ENCODE measurements at places on chromosomes 16 and 17.

DNA sequence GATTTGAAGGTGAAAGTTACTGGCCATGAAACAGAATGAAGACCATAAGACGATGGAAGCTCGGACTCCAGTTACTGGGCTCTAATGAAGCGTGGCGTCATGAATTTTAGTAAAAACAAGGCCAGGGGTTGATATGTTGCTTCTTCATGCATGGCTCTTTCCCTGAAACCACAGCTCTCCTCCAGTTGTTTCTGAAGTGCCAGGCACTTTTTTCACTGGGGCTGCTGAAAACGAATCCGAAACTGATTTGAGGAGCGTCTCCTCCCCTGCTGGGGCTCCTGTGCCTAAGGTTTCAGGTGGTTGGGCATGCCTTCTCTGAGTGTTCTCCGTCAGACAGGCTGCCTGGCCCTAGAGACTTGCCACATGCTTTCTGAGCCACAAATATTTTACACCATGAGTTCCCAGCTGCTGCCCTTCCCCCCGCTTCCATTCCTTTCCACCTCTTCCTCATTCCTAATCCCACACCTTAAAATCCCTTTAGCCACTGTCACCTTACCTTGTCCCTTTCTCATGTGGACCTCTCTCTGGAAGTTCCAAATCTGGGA is 3.7 kb upstream of the MYL4 start:
- DNase-seq = peak; percentile 84

DNA sequence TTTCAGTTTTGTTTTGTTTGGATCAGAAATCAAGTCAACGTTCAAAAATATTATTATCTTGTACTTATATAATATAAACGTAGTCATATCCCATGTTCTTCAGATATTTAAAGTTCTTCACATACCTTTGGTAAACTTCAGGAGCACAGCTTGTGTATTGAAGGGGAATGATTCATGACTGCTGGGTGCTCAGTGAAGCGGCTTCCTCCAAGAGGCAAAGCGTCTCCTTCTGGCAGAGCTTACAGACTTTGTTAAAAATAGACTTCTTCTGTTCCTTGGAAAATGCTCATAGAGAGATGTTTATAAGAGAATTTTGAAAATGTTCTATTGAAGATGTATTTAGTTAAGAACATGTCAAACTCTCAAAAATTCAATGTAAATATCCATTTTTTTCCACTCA is 155.6 kb upstream of the CNTNAP4 start:
- no peak for DNase-seq

- DNase-seq = no peak
These were observed 225.1 kb downstream of the SPECC1 start for GRCh38 chr17:20234276-20234675.

DNA sequence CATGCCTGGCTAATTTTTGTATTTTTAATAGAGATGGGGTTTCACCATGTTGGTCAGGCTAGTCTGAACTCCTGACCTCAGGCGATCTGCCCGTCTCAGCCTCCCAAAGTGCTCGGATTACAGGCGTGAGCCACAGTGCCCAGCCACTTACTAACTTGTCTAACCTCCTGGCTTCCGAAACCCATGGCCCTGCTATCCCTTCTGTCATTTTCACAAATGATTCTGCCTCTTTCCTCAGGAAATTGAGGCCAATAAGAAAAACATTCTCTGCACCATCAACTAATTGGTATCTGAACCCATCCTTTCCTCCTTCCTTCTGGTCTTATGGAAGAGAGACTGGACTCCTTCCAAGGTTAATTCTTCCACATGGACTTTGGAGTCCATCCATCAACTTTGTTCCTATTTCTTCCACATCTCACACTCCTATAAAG is 27.9 kb upstream of the TNRC6A start:
- peak; percentile 14 for DNase-seq

GRCh38 chr17:14737984-14738651 is 437.2 kb downstream of the HS3ST3B1 start:
- peak; percentile 96 for DNase-seq

DNA sequence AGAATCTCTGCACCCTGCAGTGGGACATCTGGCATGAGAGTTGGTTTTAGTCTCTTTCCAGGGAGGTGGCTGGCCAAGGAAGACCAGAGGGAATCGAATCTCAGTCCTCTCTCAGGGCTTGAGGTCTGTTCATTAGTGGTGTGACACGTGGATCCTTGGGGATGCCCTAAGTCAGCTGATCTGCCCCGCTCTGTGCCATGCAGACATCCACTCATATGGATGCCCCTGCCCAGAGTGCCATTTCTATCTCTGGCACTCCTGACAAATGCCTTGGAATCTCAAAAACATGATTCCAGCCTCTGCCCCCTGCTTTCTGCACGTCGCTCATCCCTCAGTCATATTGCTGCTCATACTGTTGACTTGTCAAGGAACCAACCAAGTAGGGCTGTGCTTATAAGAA is 38.8 kb downstream of the WSCD1 start:
- DNase-seq = no peak

GRCh38 chr17:72385475-72385874 is 264.7 kb downstream of the SOX9 start:
- no peak for DNase-seq

- no peak for DNase-seq
These were observed 378.1 kb downstream of the HAPSTR1 start for GRCh38 chr16:9469512-9469911.

DNA sequence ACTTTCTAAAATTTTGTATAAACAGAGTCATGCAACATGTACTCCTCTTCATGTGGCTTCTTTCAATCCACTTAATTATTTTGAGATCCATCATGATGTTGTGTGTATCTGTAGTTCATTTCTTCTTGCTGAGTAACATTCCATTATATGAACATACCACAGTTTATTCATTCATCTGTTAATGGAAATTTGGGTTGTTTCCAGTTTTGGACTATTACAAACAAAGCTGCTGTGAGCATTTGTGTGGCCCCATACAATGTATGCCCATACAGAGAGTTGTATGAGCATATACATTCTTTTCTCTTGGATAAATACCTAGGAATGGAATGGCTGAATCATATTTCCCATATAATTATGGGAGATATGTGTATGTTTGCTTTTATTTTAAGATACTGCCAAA is 85.6 kb downstream of the CLEC16A start:
- no peak for DNase-seq

- DNase-seq = no peak
These were observed 22.3 kb downstream of the C16orf90 start for GRCh38 chr16:3472878-3473595.

GRCh38 chr17:76079956-76080767 is 1.2 kb downstream of the ZACN start:
- no peak for DNase-seq

GRCh38 chr16:78583441-78583840 is 484.0 kb downstream of the WWOX start:
- DNase-seq = no peak

DNA sequence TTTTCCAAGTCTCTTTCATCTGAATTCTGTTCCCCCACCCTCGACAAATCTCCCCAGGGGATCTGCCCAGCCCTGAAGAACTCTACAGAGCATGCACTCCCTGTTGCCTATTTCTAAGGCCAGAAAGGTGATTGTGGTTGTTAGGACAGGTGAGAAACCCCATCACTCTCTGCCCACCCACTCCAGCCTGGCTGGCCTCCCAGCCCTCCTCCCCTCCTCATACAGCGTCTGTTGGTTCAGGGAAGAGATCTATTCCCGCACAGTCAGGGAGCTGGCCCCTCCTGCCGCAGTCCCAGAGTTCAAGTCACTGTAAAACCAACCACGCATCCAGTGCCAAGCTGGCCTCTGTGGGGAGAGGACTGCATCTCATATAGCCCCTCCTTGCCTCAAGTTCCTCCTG is 98.7 kb downstream of the KCNJ12 start:
- no peak for DNase-seq

GRCh38 chr16:15533386-15533785 is 99.0 kb downstream of the BMERB1 start:
- no peak for DNase-seq

GRCh38 chr17:5000237-5000639 is 2.5 kb downstream of the KIF1C start:
- DNase-seq = peak; percentile 74

- DNase-seq = peak; percentile 27
These were observed 92.2 kb downstream of the IRX3 start for GRCh38 chr16:54194334-54194743.

DNA sequence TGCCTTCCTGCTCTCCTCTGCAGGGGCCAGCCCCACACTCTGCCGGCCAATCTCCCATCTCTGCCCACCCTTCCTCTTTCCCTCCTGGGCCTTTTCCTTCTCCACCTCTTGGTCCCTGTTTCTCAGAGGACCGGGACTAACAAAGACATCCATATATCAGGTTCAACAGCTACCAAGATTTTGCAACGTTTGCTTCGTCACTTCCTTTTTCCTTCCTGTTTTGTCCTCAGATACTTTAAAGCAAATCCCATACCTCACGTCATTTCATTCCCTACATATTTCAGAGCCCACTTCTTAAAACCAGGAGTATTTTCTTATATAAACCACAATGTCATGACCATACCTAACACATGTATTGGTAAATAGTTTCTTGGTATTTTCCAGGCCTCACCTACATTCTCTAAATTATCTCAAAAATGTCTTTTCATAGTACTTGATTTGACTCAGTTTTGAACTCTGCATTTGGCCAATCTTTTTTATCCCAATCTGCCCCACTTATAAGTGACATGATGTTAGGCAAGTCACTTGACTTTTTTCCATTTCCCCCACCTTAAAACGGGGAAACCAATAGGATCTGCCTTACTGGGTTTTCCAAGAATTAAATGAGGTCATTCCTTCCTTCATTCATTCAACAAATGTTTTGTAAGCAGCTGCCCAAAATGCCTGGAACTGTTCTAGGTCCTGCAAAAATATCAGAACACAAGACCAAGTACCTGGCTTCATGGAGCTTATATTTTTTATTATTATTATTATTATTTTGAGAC is 7.2 kb upstream of the USP10 start:
- no peak for DNase-seq

DNA sequence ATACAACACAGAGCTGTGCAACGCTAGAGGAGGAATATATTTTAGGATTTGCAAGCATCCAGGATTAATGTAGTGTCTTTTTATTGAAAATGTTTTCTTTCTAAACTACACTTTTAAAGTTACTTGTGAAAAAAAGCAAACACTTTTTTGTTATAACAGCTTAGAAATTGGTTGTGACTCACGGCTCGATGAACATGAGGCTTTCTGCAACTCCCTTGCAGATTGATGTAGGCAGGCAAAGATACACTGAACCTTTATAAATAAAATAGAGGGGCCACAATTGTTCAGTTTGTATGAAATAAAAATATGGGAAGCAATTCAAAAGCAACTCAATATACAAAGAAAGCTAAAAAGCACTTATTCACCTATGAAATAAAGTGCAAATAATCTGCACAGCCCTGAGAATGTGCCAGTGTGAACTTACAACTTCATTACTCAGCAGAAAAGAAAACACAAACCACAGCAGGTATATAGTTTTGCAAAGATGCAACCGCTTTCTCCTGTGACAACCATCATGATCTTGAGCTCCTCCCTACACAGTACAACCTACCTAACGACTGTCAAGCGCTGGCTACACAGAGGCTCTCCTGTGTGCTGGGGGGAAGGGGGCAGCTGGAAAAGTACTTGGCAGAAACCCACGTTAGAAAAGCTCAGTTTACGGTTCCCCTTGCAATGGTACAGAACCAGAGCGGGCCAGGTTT is 948 bp downstream of the LUC7L start:
- no peak for DNase-seq

DNA sequence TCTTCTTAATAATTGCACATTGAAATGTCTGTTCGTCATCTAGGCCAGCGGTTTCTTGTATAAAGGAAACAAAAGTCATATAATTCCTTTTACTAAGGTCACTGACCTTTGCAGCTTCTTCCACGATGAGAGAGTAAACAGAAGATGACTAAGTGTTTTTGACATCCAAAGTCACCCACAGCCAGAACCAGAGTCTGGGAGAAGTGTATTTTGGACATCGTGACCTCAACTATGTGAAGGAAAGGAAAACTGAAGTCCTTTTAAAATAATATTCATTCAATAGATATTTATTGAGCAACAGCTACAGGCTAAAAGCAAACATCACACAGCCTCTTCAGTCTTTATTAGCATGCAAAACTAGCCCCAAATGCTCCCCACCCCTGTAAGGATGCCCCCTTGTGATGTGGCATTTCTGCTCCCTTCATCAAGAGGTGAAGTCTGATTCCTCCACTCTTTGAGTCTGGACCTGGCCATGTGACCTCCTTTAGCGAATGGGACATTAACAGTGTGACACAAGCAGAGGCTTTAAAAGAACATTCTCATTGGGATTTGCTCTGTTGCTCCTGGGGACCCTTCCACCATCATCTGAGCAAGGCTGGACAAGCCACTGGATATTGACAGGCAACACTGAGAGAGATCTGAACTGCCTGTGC is 8.1 kb upstream of the PMP22 start:
- DNase-seq = peak; percentile 81

GRCh38 chr16:88662222-88662842 is 559 bp downstream of the MVD start:
- DNase-seq = no peak

DNA sequence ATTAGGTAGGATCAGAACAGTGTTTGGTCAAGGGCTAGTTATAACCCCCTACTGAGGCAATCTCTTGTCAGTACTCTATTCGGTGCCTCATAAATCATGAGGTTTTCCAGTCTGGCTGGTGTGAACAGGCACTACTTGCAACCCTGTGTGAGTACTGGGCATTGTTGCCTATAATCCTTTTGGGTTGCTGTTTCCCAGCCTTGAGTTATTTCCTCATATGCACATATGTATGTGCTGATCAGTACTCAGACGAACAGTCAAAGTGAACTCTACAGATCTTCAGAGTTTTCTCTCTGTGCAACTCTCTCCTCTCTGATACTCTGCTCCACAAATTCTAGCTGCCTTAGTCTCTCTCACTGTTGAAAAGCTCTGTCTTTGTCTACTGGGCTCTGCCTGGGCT is 164.3 kb downstream of the CDK5R1 start:
- DNase-seq = no peak

DNA sequence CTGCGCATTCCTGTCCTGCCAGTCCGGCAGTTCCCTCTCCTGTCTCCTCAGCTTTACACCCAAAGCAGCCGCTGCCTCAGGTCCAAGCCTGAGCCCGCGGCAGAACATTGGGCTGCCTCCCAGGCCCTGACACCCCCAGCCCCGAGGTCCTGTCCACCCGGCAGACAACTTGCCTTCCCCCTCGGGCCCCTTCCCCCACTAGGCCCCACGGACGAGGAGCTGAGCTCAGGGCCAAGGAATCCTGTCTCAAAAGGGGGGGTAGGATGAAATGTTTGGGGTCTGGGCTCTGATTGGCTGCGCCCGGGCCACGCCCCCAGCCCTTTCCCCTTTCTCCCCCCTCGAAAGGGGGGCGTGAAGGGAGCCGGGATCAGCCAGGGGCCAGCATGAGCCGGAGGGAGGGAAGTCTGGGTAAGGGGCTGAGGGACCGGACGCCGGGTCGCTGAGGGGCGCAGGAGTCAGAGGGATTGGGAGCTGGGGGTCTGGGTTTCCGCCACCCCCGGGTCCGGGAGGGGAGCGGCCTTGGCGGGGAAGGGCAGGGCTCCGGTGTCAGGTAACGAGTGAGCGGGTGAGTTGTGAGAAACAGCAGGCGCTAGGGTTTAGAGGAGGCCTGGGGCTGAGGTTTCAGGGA is at the start of gene CTF1:
CTF1 (plus strand) TSS at position 354 of the 628 bp plus-strand sequence; CDS start at position 384, 30 bp downstream.
- DNase-seq = peak; percentile 89

Data from AG20443 (cell line).